ENCODE measurements at places on chromosomes 1 and 21.

GRCh38 chr1:205064741-205065316, 19.4 kb downstream of the TMEM81 start:
- no peak for DNase-seq

GRCh38 chr1:119007339-119007669, 19.2 kb upstream of the TBX15 start:
- DNase-seq: no peak

GRCh38 chr1:24566236-24566867, 10.5 kb downstream of the NCMAP start:
- no peak for DNase-seq

DNA sequence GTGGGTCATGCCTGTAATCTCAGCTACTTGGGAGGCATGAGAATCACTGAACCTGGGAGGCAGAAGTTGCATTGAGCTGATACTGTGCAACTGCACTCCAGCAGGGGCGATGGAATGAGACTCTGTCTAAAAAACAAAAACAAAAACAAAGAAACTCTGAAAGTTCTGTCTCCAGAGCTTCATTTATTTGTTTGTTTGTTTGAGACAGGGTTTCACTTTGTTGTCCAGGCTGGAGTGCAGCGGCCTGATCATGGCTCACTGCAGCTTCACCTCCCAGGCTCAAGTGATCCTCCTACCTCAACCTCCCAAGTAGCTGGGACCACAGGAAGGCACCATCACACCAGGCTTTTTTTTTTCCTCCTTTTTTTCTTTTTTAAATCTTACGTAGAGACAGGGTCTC, 191.8 kb upstream of the TNR start:
- DNase-seq: no peak

DNA sequence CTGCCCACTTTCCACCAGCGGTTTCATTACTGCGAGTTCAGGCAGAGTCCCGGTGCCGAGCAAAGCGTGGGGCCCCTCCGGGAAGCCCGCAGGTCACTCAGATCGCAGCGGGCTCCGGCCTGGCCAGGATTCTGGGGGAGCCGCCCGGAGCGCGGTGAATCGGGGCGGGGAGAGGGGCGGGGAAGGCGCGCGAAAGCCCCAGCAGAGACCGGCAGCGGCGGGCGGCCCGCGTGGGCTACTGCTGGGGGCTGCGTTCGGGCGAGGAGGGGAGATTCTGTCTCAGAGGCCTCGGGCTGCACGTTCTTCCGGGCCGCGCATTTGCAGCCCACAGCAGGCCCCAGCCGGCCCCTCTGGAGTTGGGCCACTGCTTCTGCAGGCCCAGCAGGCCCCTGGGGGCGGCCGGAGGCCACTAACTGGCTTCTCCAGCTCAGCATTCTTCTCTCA, 64.7 kb downstream of the SCCPDH start:
- DNase-seq: no peak

DNA sequence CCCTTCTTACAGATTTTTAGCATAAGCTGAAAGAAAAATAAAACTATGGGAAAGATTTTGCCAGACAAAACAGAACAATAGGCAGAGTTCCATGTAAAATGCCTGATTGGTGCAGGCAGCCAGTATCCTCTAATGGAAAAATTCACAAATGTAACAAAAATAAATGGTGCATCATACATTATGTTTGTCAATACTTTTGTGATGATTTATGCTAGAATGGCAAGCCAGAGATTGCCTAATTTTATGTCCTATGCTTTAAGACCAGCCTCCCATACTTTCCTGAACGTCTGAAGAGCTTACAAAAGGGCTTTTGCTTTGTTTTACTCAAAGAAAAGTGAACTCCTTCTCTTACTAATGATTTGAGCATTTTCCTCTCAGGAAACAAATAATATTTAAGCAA, 81.5 kb upstream of the KCNJ15 start:
- no peak for DNase-seq

- DNase-seq: no peak
These were observed 204.1 kb downstream of the FMN2 start for GRCh38 chr1:240295811-240296210.

GRCh38 chr1:165891111-165891860, 63.9 kb downstream of the UCK2 start:
- DNase-seq: no peak

DNA sequence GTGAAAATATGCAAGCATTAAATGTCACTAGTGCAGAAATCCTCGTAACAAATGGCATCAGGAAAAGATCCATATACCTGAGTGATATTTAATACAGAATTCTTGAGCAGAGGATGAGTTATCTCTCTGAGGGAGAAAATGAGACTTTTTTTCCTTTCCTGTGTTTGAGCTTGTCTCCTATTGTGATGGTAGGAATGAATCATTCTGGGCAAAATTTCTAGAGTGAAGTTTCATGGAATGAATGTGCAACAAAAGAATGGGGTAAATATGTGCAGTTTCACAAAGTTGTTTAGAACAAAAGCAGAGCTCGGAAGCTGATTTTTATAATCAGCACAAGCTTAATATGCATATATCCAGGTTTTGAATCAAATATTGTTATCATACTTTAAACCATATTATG, 4.6 kb downstream of the CTPS1 start:
- no peak for DNase-seq

GRCh38 chr1:106621853-106622252, 434.6 kb upstream of the PRMT6 start:
- DNase-seq: no peak

DNA sequence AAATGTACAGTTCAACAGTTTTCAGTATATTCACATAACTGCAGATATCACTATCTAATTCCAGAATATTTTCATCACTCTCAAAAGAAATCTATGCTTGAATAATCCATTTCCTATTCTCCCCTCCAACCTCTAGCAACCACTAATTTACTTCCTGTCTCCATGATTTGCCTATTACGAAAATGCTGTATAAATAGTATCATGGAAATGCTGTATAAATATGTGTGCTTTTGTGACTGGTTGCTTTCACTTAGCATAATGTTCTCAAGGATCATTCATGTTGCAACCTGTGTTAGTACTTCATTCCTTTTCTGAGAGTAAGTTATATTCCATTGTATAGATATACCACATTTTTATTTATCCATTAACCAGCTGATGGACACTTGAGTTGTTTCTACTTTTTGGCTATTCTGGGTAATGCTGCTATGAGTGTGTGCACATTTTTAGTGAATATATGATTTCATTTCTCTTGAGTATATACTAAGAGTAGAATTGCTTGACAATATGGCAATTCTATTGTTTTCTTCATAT, 115.6 kb downstream of the TNFSF18 start:
- DNase-seq: no peak

DNA sequence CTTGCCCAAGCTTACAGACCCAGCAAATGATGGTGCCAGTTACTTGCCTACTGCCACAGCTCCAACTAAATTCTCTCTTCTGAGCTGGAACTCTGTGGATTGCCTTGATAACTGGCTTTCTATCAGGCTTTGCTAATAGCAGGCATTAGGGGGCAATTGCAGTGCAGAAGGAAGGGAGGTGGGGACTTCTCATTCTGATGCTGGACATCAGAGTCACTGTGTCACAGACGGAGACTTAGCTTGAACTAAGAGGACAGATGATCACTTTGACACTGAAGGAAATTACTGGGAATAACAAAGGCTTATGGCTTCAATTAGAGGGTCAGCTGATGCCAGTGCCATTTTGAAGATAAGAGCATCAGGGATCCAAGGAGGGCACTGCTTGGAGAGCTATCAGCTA, 114.5 kb downstream of the DDX20 start:
- no peak for DNase-seq

DNA sequence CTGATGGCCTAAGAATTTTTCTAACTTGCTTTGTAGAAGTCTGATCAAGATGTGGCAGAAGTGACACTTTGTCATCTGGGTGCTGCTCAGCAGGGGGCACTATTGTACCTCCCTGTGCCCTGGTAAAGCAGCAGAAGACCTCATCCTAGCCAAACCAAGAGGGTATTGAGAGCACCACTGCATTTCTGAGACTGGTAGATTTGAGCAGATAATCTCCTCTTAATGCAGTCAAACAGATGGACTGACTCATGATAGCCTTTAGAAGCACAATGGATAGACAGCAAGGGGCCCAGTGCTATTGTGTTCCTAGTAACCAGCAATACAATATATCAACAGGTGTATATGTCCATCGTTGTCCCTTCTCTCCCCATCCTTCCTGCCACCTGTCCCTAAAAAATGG, 5.7 kb downstream of the TPM3 start:
- peak; percentile 62 for DNase-seq

GRCh38 chr1:30014031-30014430, 709.4 kb downstream of the MATN1 start:
- DNase-seq: no peak

DNA sequence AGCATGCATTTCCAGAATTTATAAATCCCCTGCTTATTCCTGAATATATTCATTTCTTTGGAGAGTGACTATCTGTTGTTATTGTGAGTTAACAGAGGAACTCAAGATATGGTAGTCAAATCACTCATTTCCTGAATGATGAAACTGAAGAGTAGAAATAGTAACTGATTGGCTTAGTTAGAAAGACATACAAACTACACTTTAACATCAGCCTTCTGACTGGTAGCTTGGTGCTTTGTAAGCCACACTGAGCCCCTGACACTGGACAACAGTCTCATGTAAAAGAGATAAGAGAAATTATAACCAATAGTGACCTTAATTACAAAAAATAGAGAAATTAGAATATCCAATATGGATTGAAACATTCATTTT, 4.8 kb downstream of the GBP7 start:
- DNase-seq: no peak

DNA sequence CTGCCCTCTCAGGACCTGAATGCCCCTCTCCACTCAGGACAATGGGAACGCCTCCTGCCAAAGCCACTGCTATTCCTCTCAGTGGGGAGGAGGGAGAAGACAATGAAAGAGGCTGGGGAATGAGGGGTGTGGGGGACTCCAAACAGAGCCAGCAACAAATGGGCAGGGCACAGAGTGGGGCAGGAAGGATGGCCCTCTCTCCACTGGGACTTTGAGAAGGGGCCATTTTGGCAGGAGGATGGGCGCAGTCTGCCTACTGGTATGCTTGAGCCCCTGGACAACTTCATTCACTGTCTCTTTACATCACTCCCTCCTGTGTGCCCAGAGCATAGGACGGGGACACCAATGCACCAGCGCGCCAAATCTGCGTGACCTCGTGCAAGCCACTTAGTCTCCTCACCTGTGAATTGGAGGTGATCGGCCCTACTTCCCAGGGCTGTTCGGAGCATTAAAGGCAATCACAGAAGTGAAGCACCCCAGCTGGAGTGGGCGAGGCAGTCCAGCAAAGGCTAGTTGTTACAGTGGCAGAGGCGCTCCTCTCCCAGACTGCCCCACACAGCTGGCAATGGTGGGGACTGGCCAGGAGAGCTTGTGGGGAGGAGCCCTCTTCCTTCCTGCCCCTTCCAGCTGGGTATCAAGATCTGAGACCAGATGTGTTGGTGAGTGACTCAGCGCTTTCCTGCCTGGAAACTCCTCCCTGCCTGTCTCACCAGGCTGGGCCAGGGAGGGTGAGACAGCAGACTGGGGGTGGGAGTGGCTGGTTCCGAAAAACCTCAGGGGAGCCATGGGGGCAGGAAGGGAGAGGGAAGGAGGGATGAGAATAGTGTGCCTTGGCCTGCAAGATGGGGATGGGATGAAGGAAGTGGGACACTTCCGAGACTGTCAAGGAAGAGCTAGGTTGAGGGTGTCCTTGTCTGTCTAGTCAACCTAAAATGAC, 22.4 kb upstream of the SYNC start:
- DNase-seq: no peak

- no peak for DNase-seq
These were observed 607.3 kb downstream of the NCAM2 start for GRCh38 chr21:21605521-21605920.

DNA sequence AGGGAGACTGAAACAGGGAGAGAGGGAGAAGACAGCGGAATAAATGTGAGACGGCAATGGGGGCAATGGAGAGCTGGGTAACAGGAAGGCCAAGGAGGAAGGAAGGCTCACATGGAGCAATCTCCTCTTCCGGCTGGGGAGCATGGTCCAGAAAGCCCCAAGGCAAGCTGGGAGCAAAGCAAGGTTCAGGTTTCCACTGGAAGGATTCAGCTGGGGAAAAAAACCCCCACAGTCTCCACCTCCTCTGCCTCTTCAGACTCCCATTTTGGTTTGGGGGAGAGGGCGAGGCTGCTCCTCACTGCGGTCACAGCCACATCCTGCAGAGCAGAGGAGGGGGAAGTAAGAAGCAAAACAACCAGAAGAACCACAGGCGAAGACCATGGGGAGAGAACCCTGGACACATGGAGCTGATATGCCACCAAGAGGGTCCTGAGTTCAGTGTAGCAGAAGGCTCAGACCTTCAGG, 650 bp downstream of the TNFAIP8L2 start:
- DNase-seq: no peak

GRCh38 chr1:165287329-165287728, 69.2 kb downstream of the LMX1A start:
- DNase-seq: no peak

- DNase-seq: no peak
These were observed 10.9 kb downstream of the YARS1 start for GRCh38 chr1:32806290-32806689.

GRCh38 chr1:201556841-201557571, 18.1 kb downstream of the NAV1 start:
- DNase-seq: no peak

DNA sequence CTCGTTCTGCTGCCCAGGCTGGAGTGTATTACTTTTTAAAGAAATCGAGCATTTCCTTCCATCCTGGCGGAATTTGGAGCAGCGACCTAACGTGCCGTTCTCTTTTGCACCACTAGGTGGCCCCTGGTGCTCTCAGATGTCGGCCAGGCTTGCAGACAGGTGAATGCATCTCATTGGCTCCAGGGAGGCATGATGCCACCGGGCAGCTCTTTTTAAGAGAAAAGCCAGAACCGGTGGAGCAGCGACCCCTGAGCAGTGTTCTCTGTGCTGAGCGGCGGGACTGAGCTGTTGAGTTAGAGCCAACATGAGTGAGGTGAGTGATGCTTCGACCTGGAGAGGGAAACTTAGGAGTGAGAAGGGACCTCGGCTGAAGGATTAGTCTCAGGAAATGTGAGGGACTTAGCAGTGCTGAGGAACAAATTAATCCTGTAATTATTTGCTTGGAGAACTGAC, at the start of gene PCP4:
TSS of gene PCP4 (plus strand) at position 241 of the 453 bp plus-strand sequence. CDS start at position 305, 64 bp downstream.
- DNase-seq: peak; percentile 56

GRCh38 chr1:50974618-50974935, 4.5 kb downstream of the CDKN2C start:
- no peak for DNase-seq

DNA sequence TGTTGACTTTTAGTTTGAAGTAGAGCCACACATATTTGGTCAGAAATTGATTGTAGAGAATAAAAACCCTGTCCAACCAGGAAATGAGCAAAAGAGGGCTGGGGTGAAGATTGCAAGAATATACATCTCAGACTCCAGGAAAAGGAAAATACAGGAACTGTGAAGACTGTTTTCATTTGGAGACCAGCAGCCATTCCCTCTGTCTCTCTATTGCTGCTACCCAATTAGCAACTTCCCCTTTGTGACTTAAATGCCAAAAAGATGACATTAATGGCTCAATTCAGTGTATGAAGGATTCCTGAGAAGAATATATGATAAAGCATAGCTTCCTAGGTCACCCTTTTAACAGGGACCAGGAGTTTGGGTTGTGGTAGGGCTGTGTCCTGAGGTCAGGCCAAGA, 31.6 kb upstream of the CEP350 start:
- no peak for DNase-seq

Data from left lobe of liver (tissue), 2 donors.